ENCODE measurements at places on chromosomes 5 and 9.

DNA sequence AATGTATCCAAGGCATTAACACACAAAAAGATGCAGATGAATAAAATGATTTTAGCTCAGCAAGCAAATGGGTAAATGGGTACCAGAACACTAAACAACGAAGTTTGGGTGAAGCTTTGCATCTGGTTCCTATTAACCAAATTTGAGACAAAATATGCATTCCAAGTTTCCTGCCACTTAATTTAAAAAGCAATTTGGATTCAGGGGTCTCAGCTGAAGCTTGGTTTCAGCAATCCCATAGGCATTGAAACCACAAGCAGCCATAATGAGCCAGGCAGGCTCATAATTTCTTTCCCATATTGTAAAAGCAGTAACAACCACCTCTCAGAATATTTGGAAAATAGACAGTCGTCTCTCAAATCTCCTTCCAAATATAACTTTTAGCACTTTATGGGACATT, 138.9 kb downstream of the NXNL2 start:
- DNase-seq = no peak

DNA sequence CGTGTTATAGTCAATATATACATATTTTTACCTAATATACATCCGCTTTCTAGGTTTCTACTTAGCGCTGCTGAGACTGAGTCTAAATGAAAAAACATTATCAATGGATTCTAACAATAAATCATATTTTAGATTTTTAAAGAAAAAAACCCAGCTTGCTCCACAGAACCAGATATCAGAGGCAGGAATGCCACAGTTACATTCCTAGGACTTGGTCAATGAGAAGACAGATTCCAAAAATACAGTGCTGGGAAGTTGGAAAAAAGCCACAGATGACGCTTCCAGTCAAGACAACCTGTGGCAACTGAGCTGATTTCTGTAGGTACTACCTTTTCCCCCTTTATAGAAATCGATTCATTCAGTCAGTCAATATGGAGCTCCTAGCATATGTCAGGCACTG, 577 bp upstream of the CCDC112 start:
- DNase-seq = no peak

DNA sequence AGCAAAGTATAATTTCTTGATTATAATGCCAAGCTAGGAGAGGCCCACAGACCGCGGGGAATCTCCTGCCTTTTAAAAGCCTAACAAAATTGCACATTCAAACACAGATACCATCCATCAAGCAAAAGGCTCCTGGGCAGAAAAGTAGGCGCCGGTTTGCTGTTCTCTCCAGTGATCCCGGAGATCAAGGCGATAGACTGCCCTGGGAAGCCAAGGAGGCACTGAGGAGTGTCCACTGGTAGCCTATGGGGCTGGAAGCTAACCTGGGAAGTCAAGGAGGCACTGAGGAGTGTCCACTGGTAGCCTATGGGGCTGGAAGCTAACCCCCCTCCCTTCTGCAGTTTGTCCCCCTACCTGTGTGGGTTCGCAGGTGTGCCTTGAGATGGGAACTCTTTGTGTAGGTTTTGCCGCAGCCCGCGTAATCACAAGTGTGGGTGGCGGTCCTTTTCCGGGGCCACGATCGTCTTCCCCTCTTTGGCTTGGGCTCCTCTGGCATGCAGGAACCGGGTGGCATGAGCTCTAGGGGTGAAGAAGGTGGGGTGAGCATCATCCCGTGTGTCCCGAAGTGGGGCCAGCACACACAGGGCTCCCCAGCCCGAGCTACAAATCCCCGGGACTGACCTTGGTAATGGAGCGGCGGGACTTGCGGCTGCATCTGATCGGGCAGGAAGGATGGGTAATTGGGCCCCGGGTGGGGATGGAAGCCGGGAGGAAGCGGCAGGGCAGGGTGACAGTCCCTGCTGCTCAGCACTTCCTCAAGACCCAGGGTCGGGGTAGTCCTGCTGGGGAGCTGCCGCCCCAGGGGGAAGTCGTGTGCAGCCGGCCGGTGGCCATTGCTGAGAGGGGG, 2.7 kb downstream of the KLF4 start:
- DNase-seq = no peak

- DNase-seq = no peak
Observed at GRCh38 chr5:94577466-94578245, 40.7 kb downstream of the KIAA0825 start.

DNA sequence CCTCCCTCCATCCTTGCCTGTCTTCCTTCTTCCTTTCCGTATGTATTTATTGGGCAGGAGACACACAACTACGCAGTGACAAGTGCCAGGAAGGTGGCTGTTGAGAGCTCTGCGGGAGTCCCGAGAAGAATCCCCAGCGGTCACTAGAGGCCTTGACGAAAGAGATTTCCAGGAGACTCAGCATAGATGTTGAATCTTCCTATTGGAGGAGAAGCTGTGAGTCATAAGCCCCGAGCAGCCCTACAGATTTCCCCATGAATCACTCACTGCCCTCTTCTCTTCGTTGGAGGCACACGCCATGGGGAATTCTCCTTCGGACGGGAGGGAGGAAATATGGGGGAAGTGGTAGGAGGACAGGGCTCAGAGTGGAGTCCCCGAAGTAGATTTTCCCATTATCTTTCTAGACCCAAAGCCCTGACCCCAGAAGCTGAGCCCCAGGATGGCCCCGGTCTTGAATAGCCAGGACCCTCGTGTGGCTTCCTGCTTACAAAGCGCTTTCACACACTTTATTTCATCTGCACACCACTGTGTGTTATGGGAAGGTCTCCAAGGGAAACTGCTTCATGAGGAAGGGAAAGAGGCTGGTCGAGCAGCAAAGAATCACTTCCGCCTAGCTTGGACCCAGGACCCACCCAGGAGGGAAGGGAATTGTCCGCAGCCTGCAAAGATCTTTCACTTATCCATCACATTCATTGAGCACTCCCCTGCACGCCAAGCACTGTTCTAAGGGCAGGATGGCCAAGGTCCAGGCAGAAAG, 12.7 kb downstream of the DUSP1 start:
- no peak for DNase-seq

GRCh38 chr5:131226899-131227298, 37.0 kb upstream of the CDC42SE2 start:
- no peak for DNase-seq

GRCh38 chr5:72920690-72921502, 34.9 kb upstream of the FCHO2 start:
- no peak for DNase-seq
